Sigmoid colon (tissue), 7 donors: ENCODE measurements at places on chromosomes 11 and 22.

DNA sequence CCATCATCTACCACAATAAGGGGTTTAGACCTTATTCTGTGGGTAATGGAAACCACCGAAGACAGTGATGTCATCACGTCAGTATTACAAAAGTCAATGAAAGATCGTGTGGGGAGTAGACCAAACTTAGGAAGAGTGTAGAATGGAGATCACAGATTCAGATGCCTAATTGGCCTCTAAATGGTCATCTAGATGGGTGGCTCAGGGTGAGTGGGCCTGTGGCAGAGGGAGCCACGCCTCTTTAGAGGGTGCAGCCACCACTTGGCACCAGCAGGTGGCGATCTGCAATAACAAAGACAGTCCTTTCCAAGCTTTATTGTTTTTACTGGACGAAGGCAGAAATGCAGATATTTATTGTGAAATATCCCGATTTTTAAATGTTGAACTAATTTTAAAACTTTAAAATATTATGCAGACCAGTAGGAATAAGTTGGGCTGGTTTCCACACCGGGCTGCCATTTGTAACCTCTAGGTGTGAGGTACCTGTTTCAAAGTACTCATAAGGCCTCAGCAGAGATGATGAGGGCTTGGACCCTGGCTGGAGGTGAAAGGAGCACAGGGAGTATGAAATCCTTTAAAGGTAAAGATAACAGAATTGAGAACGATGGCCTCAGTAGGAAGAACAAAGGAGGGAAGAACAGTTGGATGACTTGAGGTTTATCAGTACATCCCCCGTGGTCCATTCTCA lies 222.0 kb downstream of the DBX1 start:
- DNase-seq: no peak

DNA sequence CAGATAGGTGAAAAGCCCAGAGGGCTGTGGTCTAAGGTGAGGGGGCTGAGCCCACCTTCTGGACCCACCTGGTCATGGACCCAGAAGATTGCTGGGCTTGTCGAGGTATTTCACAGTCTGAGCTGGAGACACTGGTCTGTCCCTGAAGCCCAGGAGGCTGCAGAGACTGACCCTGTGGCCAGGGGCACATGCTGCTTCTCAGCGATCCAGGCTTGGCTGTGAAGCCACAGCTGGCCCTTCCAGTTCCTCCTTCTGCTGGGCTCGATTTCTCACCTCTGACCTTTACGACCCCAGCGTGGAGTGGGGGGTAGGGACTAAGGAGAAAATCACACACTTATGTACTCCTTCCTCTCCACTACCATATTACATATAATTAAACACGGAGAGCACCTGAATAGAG lies 88.5 kb downstream of the NECTIN1 start:
- no peak for DNase-seq

GRCh38 chr11:126655807-126656128 lies 300.3 kb downstream of the ST3GAL4 start:
- no peak for DNase-seq

GRCh38 chr22:24417200-24417599 lies 10.2 kb upstream of the ADORA2A start:
- peak; percentile 48 for DNase-seq

DNA sequence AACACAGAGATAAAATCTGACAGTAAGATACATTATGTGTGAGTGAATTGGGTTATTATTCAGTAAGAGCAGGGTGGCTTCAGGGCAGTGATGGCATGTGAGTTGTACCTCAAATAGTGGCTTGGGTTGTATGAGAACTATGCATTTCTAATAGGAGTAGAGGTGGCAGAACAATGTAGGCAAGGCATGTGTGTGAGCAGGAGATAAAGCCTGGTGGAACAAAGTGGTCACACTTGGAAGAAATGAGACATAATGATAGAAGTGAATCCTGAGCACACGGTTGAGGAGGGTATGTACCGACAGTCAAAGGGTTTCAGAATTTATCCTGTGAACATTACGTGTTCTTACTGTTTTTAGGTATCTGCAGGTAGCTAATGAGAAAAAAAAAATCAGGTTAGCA lies 159.3 kb downstream of the CASP12 start:
- no peak for DNase-seq

- no peak for DNase-seq
These were observed 151.9 kb upstream of the NTM start for GRCh38 chr11:131218542-131218941.

GRCh38 chr11:48036011-48036410 lies 55.7 kb downstream of the PTPRJ start:
- no peak for DNase-seq

GRCh38 chr11:104369761-104370160 lies 205.8 kb upstream of the PDGFD start:
- DNase-seq: no peak

- DNase-seq: no peak
These were observed 8.7 kb downstream of the CCDC83 start for GRCh38 chr11:85863855-85864254.

DNA sequence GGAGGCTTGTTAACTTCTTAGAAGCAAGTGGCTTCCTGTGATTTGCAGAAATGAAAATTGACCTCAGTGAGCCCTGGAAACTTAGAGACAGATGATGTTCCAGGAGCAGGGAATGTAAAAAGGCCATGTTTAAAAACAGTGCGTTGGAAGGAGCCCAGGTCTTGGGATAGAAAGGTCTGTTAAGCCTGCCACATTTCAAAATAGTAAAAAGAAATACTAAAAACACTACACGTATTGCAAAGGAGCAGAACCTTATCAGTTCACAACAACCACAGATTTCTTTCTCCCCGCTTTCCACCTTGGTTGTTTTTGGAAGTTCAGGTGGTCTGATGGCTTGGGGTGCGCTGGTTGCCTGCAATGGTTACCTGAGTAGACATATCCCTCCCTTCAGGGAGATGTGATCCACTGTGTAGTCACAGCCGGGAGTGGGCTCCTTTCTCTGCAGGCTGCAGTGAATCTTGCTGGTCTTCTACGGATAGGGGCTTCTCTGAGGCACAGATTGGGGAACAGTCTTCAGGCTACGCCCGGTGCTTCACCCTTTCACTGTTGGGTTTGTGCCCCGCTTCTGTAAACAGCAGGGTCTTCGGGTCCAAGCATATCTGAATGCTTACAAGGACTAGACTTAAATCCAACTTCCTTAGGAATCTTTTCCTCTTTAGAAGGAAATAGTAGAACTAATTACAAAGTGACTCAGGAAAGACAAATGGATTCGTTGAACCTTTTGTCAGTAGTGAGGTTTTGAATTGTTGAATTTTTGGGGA lies 1.9 kb downstream of the TEAD1 start:
- peak; percentile 80 for DNase-seq

- DNase-seq: no peak
These were observed 311.0 kb downstream of the BUD13 start for GRCh38 chr11:116461789-116462188.

DNA sequence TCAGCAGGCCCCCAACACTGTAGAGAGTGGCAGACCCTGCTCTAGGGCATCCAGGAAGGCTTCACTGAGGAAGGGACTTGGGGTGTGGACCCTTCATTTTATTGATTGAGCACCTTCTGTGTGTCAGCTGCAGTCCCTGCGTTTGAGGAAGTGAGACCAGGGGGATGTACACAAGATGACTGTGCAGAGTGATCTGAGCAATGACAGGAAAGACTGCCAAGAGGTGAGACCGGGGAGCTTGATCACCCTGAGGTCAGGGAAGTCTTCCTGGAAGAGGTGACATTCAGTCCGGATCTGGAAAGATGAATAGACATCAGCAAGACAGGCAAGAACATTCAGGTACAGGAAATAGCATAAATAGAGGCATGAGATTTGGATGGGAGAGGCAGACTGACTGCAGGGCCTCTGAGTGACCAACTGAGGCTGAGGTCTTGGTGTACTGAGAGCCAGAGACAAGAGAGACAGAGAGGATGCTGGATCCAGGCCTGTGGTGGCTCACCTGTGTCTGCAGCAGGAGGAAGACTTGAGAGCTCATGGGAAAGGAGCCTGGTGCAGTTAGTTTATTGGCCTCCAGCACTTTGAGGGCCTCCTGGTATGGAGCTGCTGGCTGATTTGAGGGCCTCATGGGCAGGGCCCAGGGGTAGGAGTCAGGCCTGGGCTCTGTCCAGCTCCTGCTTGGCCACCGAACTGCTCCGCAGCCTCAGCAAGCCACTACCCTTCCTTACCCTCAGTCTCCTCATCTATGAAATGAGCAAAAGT lies 5.2 kb downstream of the DGAT2 start:
- DNase-seq: peak; percentile 33

- no peak for DNase-seq
These were observed 859 bp downstream of the RPS6KB2 start for GRCh38 chr11:67429038-67429668.

DNA sequence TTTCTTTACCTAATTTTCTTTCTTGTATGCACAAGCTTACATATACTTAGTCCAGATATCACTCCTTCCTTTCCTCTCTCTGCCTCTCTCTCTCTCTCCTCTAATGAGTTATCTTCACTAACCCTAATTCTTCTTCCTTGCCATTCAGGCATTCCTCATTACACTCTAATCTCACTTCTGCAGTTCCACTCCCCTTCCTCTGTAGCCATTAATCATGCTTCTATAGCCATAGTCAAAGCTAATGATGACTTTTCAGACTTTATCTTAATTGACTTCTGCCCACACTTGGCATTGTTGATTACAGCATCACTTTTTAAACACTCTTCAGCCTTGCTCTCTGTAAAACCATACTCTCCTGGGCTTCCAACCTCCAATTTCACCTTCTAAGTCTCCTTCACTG lies 35.3 kb upstream of the SC5D start:
- DNase-seq: no peak

GRCh38 chr22:40039482-40040115 lies 44.8 kb downstream of the FAM83F start:
- no peak for DNase-seq

- no peak for DNase-seq
These were observed 30.8 kb downstream of the CCDC90B start for GRCh38 chr11:83255366-83255765.

DNA sequence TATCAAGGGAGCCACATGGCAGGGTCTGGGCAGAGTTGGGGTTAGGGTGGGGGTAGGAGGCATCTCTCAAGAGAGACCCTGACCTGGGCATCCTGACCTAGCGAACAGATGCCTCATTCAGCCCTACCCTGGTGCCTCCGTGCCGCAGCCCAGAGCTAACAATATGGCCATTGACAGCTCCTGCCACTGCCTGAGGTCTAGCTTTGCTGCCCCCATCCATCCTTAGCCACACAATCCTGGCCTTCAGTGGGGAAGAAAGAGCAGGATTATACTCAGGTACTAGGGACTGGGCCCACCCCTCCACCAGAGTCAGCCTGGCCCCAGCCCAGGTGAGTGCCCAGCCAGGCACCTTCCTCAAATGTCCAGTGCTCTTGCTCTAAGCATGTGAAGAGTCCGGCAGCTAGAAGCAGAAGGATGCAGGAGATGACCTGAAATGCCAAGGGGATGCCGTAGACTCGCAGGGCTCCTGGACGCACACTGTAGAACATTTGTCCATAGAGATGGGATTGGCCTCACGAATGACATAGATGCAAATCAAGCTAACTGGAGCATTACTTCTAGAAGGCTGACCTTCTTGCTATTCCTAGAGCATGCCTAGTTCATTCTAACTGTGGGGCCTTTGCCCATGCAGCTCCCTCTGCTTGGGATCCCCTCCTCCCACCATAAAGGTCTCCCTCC lies 13.3 kb upstream of the SERPINH1 start:
- no peak for DNase-seq

- DNase-seq: no peak
These were observed 4.9 kb downstream of the CLDN5 start for GRCh38 chr22:19519041-19519926.

DNA sequence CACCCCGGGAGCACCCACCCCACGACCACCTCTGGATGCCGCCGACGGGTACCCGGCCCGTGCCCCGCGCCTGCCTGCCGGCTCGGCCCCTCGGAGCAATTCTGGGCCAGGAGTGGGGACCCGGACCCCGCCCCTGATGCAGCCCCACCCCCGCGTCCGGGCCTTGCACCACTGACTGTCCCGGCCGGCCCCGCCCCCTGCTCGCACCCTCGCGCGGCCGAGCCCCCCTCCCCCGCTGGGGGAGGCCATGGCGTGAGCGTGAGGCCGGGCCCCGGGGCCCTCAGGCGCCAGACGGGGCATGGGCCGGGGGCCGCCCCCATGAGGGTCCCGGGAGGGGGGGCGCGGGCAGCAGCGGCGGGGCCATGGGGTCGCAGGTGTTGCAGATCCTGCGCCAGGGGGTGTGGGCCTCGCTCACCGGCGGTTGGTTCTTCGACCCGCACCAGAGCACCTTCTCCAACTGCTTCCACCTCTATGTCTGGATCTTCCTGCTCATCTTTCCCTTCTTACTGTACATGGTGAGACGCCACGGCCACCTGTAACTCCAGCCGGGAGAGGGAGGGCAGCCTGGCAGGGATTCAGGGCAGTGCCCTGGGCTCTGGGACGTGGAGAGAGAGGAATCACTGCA lies 486 bp downstream of the PCNX3 start:
- DNase-seq: no peak

DNA sequence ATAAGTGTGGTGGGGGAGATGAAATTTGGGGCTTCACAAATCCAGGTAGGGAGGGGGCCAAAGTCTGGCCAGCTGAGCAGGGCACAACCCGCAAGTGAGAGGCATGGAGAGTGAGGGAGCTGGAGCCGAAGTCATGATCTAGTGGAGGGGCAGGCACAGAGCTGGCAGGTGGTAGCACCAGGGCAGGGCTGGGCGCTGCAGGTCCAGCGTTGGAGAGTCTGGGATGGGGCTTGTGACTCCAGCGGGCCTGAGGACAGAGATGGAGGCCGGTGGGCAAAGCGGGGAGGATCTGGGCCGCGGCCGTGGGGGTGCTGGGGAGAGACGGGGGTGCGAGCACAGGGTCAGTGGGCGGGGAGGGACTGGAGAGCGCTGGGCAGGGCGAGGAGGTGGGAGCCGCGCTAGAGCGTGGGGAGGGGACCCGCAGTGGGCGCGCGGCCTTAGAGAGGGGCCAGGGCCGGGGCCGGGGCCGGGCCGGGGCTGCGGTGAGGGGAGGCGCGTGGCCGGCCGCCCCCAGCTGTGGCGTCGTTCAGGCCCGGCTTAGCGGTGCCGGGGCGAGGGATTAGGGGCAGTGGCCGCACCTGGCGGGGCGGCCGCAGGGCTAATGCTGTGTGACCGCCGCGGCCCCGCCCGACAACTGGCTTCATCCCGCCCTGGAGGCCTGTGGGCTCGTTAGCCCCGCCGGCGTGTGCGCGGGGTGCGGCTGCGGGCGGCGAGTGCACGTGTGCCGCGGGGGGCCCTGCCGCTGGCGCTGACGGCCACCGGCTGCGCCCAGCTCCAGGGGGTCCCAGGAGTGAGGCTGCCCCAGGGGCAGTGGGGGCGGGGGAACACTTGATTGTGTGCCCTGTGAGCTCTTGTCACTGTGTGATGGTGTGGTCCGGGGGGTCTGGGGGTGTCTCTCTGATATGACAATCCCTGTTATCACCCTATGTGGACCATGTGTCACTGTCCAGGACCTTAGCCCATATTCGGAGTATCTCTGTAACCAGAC lies 23.6 kb upstream of the MYOD1 start:
- DNase-seq: no peak

DNA sequence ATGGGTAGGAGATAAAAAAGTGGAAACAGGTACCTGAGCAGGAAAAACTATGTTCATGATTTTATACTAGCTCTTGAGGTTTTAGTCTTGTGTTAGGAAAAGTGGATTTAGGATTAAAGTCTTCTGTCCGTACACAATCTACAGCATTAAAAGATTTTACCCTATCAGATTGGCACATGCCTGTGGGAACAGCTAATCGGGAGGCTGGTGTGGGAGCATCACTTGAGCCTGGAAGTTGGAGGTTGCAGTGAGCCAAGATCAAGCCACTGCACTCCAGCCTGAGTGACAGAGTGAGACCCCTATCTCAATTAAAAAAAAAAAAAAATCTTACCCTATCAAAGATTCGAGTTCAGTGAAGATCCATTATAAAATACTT lies 12.2 kb upstream of the CRKL start:
- DNase-seq: no peak

- DNase-seq: no peak
These were observed 51.3 kb upstream of the CADM1 start for GRCh38 chr11:115555336-115556090.

GRCh38 chr22:30488121-30488520 lies 16.3 kb upstream of the SEC14L3 start:
- DNase-seq: no peak
